ENCODE measurements at places on chromosomes 1 and 21.
A peak's percentile ranks its signal among the peaks of the same experiment; 100 is the strongest.

GRCh38 chr1:154352581-154353459 lies 27.5 kb downstream of the ATP8B2 start:
- no peak for DNase-seq

- no peak for DNase-seq
Measured at GRCh38 chr1:27147842-27148518, 6.9 kb downstream of the SLC9A1 start.

GRCh38 chr1:67528141-67528540 lies 97.9 kb upstream of the SERBP1 start:
- DNase-seq, result no peak

DNA sequence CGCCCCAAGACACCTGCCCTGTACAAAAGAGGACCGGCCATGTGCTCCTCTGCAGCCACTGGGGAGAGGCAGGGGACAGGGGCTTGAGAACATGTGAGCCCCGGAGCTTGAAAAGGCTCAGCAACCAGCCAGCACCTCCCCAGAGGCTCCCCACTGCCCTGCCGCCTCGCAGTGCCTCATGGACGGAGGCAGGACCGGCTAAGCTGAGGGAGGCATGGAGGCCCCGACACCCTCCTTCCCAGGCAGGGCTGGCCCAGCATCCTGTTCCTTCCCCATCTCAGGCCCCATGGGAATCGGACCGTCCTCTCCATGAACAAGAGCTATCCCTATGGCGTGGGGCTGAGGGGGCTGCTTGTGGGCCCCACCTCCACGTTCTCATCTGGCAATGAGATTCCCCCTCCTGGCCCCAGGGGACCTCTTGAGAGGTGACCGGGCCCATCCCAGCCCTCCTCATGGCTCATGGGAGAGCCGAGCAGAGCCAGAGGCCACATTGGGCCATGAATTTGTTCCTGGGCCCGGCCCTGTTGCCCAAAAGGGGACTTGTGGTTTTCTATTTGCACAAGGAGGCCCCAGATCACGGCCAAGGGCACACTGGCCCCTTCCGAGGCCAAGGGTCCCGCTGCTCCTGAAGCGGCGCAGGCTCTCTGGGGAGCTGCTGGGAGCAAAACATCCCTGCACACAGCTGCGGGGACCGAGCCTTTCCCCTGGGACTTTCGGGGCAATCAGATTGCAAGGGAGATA lies 65.2 kb upstream of the ARHGEF16 start:
- no peak for DNase-seq

GRCh38 chr1:68820151-68820550 lies 323.3 kb upstream of the DEPDC1 start:
- no peak for DNase-seq

DNA sequence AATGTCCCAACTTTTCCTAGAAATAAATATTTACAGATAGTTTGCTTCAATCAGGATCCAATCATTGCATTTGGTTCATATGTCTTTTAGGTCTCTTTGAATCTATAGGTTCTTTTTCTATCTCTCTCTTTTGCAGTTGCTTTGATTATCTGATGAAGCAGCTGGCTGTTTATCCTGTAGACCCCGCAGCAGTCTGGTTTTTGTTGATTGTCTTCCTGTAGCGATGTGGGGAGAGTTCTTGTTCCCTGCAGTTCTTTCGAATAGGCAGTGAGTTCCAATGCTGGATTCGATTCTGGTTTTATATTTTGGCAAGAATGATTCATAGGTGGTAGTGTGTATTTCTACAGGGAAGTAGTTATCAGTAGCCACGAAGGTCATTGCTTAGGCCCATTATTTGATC lies 7.4 kb upstream of the MIXL1 start:
- no peak for DNase-seq

GRCh38 chr1:223144431-223144830 lies 1.4 kb upstream of the TLR5 start:
- no peak for DNase-seq

GRCh38 chr1:84759756-84760155 lies 69.5 kb upstream of the SSX2IP start:
- DNase-seq, result no peak

DNA sequence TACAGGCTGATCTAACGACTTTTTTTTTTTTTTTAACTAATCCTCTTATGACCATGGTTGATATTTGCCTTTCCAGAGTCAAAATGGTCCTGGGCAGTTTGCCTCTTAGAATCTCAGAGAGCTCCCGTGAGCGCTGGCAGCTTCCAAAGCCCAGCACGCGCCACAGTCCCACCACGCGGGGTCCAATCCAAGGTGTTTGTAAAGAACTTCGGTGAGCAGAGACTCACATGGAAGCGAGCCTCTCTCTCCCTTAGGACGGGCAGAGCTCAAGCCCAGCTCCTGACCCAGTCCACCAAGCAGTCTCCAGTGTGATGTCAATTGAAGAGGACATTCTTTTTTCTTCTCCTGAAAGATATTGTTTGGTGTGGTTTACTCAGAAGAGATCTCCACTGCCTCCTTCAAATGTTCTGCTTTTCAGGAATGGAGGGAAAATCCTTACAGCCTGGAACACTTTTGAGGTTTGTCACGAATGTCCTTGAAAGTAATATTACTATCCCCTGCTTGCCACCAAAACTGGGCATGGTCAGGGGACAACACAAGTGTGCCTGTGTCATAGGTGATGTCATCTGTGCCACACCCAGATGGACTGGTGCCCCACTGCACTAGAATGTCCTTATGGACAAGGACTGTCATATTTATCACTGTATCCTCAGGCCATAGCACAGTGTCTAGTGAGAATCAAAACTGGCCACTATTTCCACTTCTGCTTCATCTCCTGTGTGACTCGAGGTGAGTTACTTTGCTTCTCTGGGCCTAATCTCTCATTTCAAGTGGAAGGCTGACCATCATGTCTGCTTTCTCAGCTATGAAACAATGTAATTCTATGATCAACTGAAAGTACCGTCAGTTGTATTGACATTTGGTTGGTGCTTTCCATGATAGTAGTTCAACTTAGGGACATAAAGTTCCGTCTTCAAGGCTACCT lies 97.4 kb upstream of the EDEM3 start:
- no peak for DNase-seq

- no peak for DNase-seq
Measured at GRCh38 chr1:85580872-85581801, 576 bp downstream of the CCN1 start.

DNA sequence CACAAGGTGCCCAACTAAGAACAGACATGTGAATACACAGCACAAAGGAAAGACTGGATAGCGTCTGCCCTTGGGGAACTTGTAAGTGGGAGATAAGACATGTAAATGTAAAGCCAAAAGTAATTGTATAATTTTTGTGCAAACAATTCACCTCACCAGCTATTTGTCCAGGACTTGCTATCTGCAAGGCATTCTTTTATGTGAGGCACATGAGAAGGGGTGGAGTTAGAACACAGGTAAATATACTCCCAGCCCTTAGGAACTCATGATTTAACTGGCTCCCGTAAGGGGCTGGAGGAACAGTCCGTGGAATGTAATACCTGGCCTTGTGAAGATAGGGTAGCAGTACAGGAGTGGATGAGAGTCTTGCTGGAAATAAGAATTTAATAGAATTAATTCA lies 61.3 kb downstream of the CDK18 start:
- no peak for DNase-seq

DNA sequence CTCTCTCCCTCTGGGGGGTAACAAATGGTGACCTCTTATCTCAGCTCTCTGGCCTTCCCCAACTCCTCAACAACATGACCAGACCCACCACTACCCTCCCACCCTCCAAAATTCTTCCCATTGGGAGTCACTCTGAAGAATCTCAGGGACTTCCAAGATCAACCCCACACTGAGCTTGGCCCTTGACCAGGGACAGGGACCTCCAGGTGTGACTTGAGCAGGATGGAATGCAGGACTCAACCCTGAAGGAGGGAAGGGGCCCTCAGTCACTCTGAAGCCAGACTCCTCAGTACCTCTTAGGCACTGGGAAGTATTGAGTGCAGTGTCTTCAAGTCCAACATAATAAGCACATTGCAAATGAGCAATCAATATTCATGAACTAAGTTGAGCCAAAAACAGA lies 1.9 kb downstream of the CASQ1 start:
- DNase-seq, result no peak

DNA sequence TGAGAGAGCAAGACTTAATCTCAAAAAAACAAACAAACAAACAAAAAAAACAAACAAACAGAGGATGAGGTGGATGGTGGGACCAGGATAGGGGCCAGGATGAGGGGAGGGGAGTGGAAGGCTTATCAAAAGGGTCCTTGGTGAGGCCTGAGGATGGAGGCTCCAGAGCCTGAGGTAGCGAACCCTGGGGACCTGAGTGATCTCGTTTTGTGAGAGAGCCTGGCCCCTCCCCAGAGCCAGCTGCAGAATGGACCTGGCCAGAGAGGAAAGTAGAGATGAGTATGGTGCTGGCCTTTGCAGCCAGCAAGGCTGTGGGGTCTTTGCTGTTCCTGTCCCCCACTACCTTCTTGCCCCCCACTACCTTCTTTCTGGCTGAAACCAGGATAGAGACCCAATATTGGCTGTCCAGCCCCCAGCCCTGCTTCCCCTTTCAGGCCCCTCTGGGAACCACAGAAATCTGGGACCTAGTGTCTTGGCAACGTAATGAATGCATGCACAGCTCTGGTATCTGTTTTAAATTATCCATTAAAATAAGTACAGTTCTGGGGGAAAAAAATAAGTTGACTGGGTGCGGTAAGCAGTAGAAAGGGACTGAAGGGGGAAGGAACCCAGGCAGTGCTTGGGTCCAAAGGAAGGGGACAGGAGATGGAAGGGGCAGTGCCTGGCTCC lies 1.1 kb upstream of the LMNA start:
- DNase-seq, result no peak

- no peak for DNase-seq
Measured at GRCh38 chr1:83839566-83840173, 159.3 kb downstream of the TTLL7 start.

- no peak for DNase-seq
Measured at GRCh38 chr1:51336004-51336403, 5.6 kb upstream of the TTC39A start.

GRCh38 chr1:27341525-27342252 lies at the start of gene SYTL1:
Gene SYTL1 (plus strand): TSS chr1:27342022. CDS start chr1:27345335, 3,313 bp downstream.
- DNase-seq, result peak; percentile 63

DNA sequence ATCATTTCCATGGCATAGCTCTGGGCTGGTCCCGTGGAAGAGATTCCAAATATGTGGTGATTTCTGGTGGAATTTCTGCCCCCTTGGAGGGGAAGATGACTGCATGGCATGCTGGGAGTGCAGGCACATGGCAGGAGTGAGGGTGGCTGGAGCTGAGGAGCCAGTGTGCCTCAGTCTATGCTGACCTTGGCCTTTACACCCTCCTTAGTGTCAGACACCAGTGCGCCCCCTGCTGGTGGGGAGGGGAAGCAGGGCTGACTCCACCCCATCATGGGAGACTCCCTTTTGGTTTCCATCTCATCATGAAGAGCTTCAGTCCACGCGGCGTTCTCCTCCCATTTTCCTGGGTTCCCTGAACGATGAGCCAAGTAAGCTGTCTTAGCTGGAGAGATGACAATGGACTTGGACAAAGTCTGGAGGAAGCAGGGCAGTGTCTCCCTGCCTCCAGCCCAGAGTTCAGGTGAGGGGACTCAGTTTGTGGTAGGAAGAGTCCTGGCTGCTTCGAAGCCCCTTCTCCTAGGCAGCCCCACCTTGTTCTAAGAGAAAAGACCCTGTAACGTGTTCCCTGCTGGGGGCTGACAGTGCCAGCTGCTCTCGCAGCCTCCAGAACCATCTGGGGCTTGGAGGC lies 10.3 kb downstream of the ALX3 start:
- no peak for DNase-seq

GRCh38 chr1:246577082-246577719 lies 10.9 kb downstream of the CNST start:
- no peak for DNase-seq

All from HCT116 (cell line).